ENCODE measurements at places on chromosomes 3 and 15.

- ATAC-seq: no peak
Observed at GRCh38 chr3:134404366-134404885, 30.2 kb upstream of the AMOTL2 start.

GRCh38 chr3:8486936-8487335 lies 14.7 kb upstream of the LMCD1 start:
- ATAC-seq: no peak

GRCh38 chr3:24657870-24658510 lies 163.3 kb upstream of the THRB start:
- no peak for ATAC-seq

DNA sequence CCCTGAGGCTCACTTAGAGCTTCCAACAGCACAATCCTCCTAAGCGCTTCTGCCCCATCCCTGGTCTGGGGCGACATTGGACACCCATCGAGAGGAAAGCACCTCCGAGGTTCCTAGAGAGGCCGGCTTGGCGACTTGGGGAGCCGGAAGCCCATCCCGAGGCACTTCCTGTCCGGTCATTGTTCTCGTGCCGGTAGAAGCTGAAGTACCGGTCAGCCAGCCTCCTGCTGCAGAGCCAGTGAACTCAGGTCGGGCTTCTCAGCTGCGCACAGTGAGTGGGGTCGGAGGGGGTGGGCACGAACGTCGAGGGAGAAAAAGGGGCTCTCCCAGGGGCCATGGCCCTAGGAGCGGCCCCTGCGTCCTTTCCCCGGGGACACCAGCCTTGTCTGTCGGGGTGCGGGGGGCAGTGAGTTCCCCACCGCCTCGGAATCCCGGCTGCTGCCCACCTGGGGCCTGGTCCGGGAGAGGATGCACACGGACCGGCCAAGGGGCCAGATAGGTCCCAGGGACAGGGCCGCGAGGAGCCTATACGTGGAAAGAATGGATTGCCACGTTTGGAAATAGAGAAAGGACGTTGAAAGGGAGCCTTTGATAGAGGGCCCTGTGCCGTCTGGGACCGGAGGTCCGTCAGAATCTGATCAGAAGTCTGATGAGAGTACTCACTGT lies at the start of gene ZNF35:
TSS of gene ZNF35 (plus strand) at position 169 of the 666 bp plus-strand sequence. CDS start 2,336 bp downstream, outside the sequence.
- ATAC-seq: peak; percentile 94

DNA sequence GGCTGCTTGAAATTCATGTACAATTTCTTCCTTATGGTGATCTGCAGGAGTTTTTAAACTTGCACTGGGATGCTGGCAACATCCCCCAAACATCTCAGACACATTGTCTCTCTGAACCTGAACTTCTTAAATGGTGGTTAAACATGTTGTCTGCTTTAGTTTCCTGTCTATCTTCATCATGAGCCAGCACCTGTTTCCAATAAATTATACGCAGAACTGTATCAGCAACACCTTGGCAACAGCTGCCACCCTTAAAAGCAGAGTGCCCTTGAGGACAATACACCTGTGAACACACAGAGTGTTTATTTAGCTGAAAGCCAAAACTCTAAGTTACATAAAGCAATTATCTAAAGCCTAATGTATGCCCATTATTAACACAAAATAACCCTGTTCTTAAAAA lies 242.9 kb downstream of the WNT5A start:
- ATAC-seq: no peak

GRCh38 chr3:156323466-156323865 lies 203.1 kb downstream of the KCNAB1 start:
- no peak for ATAC-seq

DNA sequence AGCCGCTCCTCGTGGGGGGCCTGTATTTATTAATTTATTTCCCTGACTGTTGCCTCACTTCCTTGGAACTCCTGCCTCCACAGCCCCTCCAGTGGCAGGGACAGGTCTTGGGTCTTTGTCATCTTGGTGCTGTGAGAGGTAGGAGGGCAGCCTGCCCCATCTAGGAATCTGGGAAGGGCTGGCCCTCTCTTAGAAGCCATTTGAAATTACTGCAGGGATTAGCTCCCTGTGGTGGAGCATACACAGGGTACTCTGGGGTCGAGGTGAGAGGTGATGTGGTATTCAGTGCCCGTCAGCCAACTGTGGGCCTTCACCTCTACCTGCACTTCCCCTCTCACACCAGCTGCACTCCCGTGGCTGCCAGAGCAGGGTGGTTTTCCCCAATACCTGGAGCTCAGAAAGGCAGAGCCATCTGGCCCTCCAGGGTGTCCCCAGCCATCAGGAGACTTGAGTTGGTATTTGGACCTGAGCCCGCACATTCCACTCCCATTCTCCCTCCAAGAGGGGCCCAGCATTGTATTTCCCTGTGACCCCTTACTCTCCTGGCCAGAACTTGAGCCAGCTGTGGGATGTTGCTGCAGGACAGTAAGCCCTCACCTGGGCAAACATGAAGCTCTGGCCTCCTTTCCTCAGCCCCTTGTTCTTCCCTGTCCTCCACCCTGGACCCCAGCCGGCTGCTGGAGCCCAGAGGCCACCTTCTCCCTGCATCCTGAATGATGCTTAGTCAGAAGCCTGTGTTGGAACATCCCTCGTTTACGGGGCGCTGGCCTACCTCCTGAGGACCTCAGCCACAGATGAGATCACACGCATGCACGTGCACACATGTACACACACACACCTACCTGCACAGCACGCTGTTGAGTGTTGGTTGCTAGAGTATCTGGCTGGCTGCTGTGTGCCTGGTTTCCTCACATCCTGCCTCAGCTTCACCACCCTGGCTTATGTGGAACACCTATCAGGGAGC lies 2.0 kb upstream of the JMJD7 start:
- no peak for ATAC-seq

GRCh38 chr15:39442898-39443297 lies 138.0 kb upstream of the THBS1 start:
- no peak for ATAC-seq

- ATAC-seq: no peak
Observed at GRCh38 chr15:79635149-79635771, 203.1 kb downstream of the MINAR1 start.

DNA sequence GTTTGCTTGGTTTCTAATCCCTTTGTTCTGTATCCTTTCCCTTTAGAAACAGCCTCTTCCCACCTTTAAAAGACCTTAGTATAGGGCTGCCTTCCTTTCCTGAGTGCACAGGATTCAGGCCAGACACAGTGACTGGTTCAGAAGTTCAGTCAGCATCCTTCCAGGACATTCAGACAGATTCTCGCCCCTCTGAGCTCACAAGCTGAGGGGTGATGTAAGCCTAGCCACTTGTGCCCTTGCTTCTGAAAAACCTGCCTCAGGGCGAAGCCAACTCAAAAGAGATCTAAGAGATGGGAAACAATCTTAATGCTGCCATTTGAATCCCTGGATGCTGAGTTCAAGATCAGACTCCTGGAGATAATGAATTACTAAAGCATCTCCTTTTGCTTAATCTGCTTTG lies 6.7 kb upstream of the NSMCE3 start:
- no peak for ATAC-seq

GRCh38 chr3:59518283-59519055 lies 468.6 kb upstream of the CFAP20DC start:
- ATAC-seq: no peak

DNA sequence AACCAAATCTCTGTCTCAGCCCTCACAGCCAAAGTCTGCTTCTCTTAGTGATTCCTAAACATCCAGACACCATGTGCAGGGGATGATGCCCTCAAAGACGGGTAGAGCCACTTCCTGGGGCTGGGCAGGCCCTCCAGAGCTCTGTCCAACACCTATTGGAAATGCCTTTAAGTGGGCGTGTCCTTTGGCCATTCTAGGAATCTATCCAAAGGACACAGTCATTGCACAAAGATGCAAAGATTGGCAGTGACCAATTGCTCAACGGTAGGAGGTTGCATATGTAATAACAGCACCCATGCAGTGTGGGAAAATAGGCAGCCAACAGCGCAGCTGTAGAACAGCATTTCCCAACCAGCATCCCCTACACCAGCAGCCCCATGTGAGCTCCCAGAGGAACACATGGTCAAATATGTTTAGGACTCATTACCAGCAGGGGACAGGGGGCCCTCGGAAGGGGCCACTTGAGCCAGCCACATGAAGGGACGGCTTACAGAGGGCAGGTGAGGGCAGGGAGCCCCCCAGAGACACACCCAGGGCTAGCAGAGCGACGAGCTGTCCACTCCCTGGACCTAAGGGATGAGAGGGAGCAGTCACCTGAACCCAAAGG lies 142.8 kb upstream of the IQSEC1 start:
- ATAC-seq: no peak

- no peak for ATAC-seq
Observed at GRCh38 chr3:411226-411625, 214.7 kb downstream of the CHL1 start.

DNA sequence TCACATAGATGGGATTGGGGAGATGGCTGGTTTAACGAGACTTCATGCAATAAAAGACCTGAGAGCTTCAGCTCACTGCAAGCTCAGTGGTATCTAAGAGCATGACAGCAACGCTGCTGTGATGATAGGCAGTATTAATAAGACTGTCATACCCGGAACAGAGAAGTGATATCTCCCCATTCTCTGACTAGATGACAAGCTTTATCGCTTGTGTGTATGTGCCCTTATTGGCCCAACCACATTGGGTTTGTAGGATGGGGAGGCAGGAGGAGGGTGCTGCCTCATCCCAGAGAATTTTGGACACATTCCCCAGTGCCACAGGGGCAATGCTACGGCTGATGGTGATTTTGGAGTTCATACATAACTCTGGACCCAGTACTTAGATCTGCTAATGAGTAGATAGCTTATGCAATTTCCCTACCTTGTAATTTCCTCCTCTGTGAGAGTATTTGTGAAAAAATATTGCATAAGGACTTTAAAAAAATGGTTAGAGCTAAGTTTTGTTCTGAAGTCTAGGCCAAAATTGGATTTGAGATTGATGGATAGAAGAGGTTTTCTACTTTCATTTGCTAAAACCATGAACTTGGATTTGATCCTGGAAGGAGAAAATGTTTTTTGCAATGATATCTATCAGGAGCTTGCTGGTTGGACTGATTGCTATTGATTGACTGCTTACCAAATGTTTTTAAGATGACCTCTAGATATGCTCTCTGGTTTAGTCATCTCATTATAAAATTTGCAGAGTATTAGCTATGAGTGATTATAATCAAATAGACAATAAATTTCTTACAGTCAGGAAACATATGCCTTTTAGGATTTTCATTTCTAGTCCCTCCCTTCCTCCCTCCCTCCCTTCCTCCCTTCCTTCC lies 14.0 kb upstream of the TMEM212 start:
- no peak for ATAC-seq

DNA sequence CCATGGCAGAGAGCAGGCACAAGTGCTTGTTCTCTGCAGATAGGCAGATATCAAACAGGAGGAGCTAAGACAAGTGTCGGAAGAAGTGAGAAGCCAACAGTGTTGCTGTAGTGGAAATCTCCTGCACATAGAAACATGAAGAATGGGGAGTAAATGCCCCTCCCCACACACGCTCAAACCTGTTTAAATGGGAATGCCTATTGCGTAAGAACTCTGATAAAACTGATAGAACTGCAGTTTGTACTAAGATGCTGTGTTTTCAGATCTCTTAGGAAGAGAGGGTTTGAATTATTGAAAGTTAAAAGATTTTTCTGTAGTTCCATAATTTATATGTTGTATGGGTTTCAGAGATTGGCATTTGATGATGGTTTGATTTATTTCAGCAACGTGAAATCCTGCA lies 19.6 kb downstream of the EIF2AK4 start:
- ATAC-seq: no peak

- no peak for ATAC-seq
Observed at GRCh38 chr3:151477591-151478334, 16.9 kb upstream of the IGSF10 start.

DNA sequence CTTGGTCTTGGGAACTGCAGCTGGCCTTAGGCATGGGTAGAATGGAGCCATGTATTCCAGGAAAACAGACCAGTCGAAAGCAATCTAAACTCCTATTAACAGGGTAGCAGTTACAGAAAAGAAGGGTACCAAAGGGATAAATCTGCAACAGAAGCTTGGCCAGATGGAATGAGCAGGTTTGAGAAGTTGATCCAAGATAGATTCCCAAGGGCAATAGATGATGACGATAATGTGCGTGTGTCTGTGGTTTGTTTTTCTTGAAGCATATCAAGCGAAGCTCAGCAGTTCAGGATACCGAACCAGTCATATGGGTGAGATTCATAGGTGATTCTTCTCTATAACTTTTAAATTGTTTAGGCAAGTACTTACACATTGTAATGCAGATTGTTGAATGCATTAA lies 203.8 kb upstream of the SEMA6D start:
- no peak for ATAC-seq

GRCh38 chr3:118495206-118495605 lies 539.4 kb downstream of the IGSF11 start:
- ATAC-seq: no peak

DNA sequence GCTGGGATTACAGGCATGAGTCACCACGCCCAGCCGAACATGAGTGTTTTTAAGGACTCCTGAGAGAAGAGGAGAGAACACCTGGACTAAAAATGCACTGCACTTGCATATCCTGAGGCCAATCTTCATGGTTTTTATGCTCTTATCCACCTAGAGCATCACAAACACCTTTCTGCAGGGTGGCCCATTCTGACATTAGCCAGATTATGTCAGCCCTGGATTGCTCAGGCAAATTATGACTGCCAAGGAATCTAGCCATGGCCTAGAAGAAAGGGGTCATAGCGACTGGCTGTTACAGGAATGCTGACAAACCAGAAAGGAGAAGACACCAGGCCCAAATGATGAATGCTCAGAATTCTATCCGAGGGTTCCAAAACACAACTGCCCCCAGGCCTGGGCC lies 40.9 kb upstream of the HERC1 start:
- no peak for ATAC-seq

DNA sequence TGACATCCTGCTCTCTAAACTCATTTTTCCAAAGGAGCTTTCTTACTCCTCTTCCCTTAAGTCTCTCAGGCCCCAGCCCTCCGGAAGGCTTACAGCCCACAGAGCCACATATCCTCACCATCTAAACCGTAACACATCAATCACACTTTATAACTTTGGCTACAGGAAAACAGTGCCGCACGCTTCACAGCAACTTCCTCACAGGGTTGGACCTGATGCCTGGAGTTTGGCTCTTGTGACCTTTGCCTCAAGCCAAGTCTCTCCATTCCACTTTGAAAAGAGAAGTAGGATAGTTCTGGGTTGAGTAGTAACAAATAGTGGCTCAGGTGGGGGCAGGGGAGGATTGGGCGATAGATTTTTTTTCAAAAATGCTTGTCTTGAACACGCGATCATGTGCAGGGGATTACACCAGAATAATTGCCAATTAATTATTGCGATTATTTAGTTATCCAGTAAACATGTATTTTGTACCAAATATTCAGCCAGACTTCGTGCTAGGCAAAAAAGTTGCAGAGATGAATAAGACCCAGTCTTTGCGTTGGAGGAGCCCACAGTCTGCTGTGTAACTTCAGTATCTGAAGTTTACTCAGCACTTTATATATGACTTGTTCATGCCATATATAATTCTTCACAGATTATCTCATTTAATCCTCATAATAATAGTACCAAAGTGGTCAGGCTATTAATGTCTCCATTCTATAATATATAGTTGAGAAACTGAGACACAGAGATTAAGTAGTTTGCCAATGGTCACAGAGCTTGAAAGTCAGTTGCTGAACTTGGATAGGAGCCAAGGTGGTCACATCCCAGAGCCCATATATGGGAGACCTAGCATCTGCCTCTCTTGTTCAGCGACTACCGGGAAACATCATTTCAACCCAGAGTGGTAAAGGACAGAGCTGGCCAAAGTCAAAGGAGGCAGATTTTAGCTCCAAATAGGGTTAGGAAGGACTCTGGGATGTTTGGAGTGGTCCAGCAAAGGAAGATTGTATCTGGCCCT lies 2.4 kb upstream of the ETV5 start:
- no peak for ATAC-seq

All from stimulated activated memory B cell treated with anti-CD40 and anti-IgM and Interleukin-4, amounts not matched to agents 10 μg/mL and 1 μg/mL and 100 μg/mL, for 72 hours (primary cell).